ENCODE measurements at places on chromosomes 12 and 14.

GRCh38 chr12:47819138-47819895 is 386 bp downstream of the HDAC7 start:
- DNase-seq = peak; percentile 50

DNA sequence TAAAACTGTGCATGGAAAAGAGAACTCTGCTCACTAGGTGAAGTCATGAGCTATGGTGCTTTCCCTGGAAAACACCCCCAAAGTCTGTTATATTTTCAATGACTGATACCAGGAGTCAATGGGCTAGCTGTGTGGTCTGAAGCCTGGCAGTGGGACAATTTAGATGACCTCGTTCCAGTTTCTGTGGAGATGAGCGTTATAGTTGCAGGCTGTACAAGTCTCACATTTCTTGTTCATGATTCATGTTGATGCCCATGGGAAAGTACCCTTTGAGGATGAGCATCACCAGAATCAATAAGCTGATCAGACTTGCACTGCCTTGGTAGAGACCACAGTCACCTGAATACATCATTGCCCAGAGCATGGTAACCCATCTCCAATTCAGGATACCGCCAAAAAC is 70.7 kb downstream of the NOVA1 start:
- DNase-seq = no peak

- DNase-seq = peak; percentile 39
Observed at GRCh38 chr12:112979041-112979680, 842 bp downstream of the OAS2 start.

GRCh38 chr12:44777044-44777443 is 99.1 kb downstream of the NELL2 start:
- no peak for DNase-seq

GRCh38 chr12:120376009-120376408 is 7.0 kb upstream of the MSI1 start:
- no peak for DNase-seq

DNA sequence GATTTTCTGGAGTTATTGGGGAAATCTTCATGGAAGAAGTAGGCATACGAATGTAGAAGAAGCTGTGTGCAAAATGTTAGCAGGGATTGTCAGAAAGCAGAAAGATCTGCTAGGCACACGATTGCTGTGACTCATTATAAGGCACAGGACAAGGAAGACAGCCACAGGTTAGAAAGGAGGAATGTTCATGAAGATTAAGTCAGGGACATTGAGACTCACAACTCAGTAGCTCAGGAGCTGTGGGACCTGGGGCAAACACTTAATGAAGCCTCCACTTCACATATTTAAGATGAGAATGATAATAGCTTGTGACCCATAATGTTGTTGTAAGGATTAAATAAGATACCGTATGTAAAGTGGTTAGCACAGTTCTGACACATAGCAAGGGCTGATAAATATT is 26.6 kb upstream of the RTRAF start:
- DNase-seq = peak; percentile 15

Measured in ELR (cell line).